GF-D8 (cell line): ENCODE measurements at places on chromosomes 2 and 18.

- no peak for DNase-seq
Observed at GRCh38 chr2:46241344-46241743, 55.9 kb upstream of the EPAS1 start.

DNA sequence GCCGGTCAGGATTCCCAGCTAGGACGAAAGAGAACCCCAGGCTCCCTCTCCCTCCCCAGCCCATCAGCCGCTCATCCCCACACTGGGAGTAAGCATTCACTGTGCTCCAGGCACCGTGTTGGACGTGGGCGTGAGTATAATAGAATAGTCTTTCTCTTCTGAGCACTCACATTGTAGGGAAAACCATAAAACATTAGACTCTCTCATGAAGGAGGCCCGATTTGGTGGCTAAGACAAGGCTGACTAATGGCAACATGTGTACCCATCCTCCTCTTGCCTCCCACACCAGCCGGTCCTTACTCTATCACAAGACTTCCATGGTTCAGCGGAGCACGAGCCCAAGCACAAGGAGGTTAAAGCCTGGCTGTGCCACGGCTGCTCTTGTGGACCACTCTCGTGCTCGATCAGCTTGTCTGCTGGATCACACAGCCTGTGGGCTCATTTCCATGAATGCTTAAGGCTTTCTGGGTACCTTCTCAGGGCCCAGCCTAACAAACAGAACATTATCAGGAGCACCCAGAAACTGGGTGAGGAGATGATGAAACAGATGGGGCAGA lies 540.9 kb upstream of the RAB6C start:
- no peak for DNase-seq

DNA sequence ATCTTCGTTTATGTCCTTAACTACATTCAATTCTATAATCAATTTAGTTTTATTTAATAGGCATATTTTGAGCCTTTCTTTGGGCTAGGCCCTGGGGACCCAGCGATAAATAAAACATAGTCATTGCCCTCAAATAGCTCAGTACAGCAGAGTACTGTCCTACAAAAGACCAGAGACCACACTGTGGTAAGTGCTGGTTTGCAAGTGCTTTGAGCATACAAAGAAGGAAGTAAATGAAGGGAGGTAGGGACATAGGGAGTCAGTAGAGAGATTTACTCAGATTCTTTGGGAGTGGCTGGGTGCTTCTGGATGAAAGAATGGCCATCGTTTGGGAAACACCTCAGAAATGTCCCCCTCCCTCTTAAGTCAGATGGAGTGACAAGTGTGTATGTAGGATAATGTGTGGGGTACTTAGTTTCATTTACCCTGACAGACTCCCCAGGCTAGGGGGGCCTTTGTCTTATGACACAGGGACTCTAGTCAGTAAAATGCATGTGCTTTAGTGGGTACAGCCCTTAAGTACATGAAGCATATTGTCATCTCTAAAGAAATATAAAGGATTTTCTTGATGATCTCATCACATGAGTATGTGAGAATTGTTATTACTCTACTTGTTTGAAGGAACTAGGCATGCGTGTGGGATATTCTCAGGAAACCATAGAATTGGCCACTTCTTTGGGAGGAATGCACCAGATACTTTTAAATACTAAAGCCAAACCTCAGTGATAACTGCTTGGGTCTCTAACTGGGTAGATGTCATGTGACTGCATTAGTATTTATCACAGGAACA lies 35.1 kb downstream of the MAPRE2 start:
- DNase-seq = no peak

DNA sequence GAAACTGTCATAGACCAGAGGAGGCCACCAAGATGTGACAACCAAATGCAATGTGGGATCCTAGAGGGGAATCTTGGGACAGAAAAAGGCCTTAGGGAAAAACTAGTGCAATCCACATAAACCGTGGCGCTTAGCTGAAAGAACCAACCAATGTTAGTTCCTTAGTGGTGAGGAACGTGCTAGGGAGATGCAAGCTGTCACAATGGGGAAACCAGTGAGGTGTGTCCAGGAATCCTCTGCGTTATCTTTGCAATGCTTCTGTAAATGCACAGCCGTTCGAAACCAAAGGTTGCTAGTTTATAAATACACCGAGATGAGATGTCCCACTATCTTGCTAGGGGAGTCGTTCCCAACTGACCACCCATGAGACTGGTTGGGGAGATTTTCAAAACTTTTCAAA lies 157.0 kb upstream of the ID2 start:
- no peak for DNase-seq

- DNase-seq = no peak
Observed at GRCh38 chr2:85777441-85777861, 23.7 kb downstream of the ATOH8 start.

GRCh38 chr2:65491381-65491905 lies 59.0 kb upstream of the SPRED2 start:
- no peak for DNase-seq

- DNase-seq = no peak
Observed at GRCh38 chr2:176830362-176830761, 382.2 kb upstream of the HNRNPA3 start.

DNA sequence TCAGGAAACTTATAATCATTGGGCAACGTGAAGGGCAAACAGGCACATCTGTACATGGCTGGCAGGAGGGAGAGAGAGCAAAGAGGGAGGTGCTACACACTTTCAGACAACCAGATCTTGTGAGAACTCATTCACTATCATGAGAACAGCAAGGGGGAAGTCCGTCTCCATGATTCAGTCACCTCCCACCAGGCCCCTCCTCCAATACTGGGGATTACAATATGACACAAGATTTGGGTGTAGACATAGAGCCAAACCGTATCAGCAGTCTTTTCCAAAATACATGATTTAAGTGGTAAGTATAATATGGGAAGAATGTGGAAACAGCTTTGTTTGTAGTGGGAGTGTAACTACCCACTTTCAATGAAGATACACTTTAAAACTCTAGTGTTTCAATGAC lies 65.0 kb downstream of the EPB41L5 start:
- no peak for DNase-seq

DNA sequence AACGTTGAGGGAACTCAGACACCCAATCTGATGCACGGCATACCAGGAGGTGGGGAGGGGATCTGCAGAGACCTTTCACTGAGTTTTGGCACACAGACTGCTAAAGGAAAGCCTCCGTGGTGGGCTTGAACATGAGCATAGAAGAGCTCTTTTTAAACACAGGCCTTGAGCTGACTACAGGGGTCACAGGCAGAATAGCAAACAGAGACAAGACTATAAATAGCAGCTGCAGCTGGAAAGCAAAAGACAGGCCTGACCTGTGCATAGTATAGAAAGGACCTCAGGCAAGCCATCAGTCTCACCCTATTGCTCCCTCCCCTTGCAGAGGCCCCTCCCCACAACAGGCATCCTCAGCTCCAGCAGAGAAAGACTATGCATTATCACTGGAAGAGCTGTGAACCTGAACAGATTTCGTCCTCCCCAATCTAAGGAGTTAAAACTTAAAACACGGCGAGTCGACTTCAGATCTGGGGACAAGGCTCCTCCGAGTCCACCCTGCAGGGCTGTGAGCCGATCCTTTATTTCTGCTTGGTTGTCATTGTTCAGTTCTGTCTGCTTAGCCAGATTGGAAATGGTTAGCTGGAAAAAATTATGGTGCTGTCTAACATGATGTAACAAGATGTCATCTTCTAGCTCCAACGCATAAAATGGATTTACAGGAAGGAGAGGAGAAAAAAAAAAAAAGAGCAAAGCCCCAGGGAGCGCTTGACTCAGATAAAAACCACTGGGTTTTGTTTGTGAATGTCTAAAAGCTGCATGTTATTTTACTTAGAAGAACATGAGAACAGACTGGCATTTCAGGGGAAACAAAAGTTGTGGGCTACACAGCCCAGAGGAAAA lies 25.2 kb upstream of the LCLAT1 start:
- no peak for DNase-seq

GRCh38 chr2:23524261-23524706 lies 139.3 kb downstream of the KLHL29 start:
- no peak for DNase-seq
